ENCODE measurements at places on chromosomes 7 and 10.

DNA sequence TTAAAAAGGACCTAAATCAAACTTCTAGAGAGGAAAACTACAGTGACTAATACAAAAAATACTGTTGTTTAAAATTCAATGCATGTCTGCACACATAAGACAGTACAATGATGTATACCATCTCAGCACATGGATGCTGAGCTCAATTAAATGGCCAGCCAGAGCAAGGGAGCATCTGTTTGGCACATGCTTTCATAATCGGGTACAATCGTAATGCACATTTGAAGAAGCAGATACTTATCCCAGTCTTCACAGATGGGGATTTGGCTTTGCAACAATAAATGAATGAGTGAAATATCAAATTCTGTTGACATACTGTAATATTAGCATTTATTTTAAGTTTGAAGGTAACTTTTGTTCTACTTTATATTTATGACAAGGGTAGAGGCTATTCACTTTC lies 187.8 kb downstream of the CRPPA start:
- no peak for DNase-seq

- no peak for DNase-seq
These were observed 232.7 kb downstream of the IMMP2L start for GRCh38 chr7:111329367-111330234.

DNA sequence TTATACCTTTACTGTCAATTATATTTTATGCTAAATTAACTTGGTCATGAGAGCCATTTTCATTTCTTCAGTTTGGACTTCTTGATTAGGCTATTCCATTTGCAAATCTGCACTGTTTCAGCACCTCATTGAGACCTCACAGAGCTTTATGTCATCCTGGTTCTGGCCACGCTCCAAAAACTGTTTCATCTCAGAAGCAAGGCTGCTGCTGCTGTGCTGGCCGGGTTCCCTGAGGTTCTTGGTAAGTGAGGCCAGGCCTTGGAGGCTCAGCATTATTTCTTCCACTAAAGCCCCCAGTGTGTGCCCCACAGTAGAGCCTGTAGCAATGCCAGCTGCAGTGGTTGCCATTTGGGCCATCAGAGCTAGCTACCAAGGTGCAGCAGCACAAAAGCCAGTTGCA lies 7.8 kb upstream of the ZNF485 start:
- no peak for DNase-seq

DNA sequence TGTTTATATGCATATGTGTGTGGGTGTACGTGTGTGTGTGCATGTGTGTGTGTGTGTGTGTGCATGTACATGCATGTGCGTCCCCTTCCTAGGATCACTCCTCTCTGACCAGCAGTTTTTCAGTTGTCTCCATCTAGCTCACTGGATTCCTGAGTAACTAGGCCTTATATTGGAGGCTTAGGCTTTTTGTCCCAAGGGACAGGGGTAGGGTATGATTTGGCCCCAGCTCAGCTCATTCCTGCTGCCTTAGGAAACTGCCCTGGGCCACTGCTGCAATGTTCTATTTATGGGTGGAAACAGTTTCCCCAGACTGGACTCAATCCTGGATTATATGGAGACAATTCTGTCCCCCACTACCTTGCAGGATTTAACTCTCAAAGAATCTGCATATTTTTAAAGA lies 68.8 kb upstream of the SDK1 start:
- no peak for DNase-seq

- no peak for DNase-seq
These were observed 56.9 kb downstream of the SH3PXD2A start for GRCh38 chr10:103798511-103798910.

DNA sequence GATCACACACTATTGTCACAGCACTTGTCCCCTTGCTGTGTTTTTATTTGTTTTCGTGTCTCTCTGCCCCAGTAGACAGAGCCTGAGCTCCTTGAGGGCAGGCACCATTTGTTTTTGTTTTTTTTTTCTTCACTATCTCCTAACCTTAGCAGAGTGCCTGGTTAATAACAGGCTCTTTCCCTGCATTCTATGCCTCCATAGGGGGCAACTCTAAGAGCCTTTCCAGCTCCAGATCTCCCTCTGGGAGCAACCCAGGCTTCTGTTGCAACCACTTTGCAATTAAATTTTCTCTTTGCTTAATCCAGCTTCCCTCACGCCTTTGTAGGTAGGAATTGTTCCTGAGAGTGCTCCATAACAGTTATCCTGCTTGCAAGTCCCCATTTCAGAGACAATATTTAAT lies 148.4 kb downstream of the PLXDC2 start:
- DNase-seq = no peak

DNA sequence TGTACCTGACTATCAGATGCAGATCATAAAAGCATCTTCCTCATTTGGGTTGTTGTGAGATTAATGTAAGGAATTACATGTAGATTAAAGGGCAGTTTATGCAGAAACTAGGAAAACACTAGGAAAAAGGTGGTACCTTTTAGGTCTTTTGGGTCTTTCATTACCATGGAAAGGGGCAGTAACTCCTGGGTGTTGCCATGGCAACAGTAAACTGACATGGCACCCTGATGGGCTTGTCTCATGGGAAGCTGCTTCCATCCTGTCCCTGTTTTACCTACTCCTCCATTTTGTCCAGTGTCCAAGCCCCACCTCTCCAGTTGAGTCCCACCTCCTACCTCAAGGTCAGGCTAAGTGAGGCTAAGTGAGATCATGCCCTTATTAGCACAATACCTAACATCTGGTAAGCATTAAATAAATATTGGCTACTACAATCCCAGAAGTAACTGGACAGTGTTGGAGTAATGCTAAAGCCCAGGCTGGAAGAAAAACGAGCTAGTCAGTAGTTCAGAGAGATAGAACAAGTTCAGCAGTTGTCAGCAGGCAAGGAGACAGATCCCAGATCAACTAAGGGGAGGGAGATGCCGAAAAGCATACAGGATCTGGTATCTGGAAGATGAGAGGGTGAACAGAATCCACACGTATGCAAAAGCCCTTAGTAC lies 240.0 kb upstream of the AUTS2 start:
- no peak for DNase-seq

DNA sequence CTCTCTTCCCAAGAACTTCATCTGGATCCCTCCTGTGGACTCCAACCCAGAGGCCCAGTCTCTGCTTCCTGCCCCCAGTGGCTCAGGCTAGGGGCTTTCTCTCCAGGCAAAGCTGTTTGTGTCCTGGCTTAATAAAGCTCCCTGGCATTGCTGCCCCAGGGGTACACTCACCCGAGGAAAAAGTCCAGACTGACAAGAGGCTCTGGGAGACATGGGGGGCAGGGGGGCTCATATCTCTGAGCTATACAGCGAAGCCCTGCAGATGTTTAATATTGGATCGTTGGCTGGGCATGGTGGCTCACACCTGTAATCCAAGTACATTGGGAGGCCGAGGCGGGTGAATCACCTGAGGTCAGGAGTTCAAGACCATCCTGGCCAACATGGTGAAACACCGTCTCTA lies 10.7 kb upstream of the COMTD1 start:
- DNase-seq = no peak

DNA sequence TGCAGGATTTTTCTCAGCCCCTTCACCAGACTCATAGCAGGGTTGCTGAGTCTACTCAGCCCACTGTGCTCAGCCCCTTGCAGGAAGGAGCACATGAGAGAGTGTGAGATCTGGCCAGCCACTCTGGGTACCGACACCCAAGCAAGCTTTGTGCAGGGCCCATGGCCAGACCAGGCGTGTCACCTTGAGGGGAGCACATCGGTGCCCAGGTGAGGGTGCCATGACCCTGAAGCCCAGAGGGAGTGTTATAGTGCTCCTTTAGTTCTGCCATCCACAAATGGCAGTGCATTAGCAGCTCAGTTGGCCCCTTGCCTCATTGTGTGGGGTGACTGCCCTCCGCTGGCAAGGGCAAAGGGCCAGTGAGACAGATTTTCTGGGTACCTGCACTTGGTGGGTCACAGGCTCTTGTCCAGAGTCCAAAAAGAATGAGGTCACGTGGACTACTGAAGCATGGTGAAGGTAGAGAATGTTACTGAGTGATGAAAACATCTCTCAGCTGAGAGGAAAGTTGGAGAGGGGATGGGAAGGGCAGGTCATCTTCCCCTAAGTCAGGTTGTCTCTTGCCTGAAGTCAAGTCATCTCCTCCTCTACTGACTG lies 181.8 kb downstream of the MACC1 start:
- no peak for DNase-seq

DNA sequence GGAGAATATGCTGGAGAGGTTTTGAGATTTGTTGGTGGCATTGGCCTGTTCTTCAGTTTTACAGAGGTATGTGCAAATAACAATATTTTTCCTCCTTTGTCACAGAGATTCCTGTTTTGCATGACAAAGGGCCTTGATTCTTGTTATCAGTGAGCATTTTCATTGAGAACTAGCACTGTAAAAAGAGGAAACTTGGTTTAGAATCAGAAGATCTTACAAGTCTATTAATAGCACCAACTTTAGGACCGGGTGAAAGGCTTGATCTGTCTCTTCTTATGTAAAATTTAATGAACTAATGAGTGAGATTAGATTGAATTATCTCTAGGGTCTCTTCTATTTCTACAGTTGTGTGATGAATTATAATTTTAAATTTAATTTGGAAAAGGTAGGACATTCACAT lies 25.5 kb downstream of the TSPAN13 start:
- no peak for DNase-seq

DNA sequence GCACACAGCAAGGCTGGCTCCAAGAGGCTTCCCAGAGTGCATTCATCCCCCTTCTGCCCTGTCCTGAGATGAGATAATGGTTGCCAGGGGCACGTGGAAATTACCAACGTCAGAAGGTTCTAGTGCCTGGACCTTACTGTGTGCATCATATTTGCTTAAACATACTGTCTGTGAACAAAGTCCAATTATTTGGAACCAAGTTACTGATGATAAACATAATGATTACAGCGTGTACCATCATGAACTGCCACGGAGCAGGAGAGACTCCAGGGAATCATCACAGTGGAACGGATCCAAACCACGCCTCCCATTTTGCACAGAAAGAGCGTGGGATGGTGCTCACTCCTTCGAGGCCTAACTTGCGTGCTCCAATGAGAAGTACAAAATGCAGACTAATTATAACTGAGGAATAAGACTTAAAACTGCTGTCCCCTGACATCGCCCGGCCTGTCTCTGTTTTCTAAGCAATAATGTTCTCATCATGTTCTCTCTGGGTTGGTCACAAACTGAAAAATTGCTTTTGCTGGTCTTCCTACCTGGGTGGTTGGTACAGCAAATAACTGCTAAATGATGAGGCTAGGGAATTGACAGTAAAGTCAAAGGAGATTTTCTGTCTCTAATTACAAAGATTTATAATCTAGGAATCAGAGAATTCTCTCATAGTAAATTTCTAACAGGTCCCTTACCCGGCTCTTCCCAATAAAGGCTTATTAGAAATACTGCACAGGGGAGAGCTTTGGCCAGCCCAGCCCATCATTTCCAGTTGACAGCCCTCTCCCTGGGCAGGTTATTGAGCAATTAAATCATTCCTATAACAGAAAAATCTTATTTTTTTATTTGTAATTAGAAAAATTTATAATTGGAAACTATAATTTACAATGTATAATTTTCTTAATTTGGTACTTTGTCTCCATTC lies 182.2 kb downstream of the CAMK1D start:
- DNase-seq = no peak

DNA sequence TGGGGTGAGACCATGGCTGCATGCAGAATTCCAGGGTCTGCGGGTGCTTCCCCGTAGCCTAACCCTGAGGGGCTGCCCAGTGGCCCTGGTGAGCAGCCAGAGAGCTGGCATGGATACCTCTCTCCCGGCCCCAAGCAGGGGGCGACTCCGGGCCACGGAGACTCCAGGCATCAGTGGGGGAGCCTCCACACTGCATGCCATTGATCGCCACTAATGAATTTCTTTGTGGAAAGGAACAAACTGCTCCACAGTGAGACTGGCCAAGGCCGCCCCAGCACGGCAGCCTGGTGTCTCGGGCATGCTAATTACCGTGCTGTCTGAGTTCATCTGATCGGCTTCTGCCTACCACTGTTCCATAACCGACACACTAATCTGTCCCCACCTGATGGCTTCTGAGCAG lies 184.4 kb downstream of the GRID1 start:
- no peak for DNase-seq

- no peak for DNase-seq
These were observed 197.7 kb downstream of the CCDC3 start for GRCh38 chr10:12803776-12804175.

DNA sequence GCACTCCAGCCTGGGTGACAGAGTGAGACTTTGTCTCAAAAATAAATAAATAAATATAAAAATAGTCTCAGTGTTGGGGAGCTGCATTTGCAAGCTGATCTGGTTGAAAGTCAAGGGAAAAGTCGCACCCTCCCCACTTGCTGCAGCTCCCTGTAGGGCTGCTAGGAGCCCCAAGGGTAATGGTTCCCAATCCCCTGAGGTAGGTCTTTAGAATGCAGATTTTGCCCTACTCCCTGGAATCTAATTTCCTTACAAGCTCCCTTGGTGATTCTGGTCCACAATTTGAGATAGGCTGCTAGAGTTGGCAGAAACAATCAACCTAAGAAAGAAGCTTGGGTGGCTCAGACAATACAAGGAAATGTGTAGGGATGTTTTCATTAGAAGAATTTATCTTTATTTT lies 232.5 kb upstream of the YAE1 start:
- no peak for DNase-seq

DNA sequence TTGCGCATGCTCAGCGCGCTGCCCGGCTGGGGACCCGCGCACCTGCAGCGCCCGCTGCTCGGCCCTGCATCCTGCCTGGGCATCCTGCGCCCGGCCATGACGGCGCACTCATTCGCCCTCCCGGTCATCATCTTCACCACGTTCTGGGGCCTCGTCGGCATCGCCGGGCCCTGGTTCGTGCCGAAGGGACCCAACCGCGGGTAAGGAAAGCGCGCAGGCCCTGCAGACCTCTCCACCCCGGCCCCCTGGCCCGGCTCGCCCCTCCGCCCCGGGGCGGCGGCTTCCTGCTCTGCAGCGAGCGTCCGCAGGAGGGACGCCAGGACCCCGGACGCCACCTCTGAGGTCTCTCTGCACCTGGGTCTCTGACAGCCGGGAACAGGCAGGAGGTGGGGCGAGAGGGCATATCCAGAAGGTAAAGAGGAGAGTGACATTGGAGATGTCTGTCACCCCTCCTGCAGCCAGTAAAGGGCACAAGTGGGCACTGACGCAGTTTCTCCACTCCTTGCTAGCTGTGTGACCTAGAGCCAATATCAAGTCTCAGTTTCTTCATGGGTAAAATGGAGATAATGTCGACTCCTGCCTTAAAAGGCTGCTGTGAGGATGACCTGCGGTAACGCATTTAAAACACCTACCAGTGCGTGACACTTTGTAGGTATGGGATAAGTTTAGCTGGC lies 338 bp downstream of the ATP6V0E2 start:
- no peak for DNase-seq

DNA sequence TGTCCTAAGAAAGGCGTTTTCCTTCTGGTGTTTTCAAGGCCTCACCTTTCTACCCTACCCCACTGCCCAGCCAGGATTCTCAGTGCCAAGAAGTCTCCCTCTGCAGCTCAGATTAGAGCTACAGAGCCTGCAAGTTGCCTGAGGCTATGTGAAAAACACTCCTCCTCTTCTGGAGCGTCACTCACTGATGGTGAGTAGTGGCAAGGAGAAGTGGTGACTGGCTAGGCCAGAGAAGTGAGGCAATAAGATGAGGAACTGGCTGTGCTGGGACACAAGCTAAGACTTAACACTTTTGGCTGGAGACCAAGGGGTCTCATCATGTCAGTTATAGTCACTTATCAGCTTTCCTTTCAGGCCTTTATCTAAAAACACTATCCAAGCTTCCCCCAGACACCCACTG lies 86.7 kb upstream of the PRKAR2B start:
- no peak for DNase-seq

Data from hindlimb muscle (tissue), 1 donor.